ENCODE measurements at places on chromosomes 4 and X.

- DNase-seq = no peak
Observed at GRCh38 chr4:83753260-83753659, 217.4 kb downstream of the GPAT3 start.

DNA sequence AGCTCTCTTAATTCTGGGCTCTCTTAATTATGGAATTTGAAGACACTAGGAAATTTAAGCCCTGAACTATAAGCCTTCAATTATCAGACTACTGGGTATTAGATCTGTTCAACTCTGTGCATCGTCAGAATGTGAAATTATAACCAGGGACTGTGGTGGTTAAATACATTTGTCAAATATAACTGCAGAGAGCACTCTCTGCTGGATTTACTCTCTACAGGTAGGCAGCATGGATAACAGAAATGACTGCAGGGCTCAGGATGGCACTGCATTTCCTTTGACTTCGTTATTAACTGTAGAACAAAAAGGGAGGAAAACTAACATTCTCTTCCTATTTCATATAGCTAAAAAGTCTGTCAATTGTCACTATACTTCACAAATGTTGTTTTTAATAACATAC lies 310.1 kb upstream of the RASGEF1B start:
- DNase-seq = no peak

GRCh38 chrX:31039327-31039711 lies 32.5 kb downstream of the FTHL17 start:
- no peak for DNase-seq

GRCh38 chrX:100315566-100315965 lies 94.5 kb downstream of the PCDH19 start:
- DNase-seq = no peak

DNA sequence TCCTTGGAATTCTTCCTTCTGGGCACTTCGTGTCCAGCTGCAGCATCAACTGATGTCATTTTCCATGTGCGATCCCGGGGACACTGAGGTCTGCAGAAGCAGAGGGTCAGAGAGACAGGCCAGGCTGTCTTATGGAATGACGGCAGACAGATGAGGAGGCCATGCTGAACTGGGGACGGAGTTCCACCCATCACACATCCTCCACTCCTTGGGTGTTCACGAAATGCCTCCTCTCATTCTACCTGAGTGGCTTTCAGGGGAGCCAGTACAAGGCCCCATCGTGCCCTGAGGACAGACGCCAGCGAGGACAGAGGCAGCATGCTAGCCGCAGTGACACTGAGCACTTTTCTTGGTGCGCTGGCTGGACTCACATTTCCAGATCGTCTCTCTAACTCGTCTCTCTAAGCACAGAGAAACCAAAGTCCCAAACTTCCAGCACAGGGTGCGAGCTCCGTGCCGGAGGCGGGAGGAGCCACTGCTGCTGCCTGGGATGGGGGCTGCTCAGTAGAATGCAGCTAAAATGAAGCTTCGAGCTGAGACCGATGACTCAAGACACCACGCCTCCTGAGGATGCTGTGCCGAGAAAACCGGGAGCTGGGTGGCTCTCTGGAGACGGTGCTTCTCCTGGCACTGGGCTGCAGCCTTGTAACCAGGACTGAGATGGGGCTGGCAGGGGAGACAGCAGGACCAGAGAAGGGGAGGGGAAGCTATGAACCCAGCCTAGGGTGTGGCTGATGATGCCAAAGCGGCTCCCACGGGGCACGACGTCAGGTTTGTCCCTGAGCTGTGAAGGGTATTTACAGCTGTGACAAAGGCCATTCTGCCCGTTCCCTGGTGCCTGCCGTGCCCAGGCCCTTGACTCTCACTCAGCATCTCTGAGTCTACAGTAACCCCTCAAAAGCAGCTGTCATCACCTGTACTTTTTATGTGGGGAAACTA lies 8.2 kb downstream of the ABLIM2 start:
- DNase-seq = no peak

DNA sequence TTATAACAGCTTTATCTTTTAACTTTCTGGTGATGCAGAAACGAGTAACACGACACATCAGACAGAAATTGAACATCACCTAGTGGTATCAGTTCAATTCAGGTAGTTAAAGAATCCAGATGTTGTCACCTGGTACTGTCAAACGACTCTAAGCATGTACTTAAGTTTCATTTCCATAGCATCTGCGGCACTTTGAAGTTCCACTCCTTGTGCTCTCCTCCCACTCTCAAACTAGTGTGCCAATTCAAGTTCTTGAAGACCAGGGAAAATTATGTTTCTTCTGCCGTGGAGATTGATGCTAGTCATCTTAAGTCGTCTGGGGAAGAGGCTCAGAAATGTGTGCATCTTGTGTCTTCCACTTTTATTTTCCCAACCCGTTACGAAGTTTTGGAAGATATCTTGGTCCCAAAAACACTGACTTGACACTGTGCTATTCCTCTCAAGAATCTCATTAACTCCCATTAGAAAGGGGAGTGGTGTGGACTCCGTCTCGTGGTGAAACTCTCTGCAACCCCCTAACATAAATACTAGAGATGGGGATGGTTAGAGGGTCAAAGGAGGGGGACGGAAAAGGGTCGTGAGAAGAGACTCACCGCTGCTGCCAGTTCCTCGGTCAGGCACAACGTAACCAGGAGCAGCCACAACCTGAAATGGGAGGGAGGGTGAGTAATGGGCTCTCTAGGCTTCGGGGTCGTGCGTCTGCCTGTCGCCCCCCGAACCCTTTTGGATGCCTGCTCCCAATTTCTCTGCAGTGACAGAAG lies 693 bp downstream of the COL4A6 start:
- peak; percentile 13 for DNase-seq

DNA sequence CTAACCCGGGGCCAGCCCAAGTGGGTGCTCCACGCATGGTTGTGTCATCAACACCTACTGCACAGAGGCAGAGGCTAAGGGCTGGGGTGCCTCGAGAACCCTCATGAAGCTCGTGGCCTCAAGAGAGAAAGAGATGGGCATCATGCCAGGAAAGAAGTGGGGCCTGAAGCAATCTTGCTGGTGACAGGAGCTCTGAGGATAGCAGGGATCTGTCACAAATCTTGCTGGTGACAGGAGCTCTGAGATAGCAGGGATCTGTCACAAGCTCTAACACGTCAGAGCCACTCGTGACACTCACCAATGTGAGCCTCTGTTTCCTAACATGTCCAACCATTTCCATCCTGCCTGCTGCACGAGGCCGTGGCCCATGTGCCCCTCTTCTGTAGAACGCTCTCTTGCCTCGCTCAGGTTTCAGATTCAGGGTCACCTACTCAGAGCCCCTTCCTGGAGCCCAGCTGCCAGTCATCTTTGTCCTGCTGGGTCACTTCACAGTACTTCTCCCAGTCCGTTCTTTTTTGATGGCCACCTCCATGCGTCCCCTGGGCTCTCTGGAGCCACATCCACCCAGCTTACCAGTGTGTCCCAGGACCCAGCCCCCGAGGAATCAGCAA lies 21.1 kb downstream of the PNMA6E start:
- DNase-seq = no peak

- DNase-seq = no peak
Observed at GRCh38 chrX:8242431-8243020, 71.5 kb upstream of the VCX2 start.

DNA sequence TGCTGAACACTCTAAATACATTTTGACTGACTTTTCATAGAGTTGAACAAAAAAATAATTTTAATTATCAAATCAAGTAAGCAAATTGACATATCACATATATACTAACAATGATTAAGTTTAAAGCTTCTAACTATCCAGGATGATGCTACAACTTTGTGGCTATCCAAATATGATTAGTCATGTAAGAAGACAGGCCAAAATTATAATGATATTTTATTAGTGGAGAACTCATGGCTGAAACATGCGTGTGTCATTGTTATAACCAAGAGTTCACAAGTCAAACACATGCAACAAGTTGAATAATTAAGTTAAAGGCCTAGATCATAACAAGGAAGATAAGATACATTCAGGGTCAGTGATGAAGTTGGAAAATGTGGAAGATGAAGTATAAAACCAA lies 346.8 kb downstream of the FSTL5 start:
- DNase-seq = no peak

- no peak for DNase-seq
Observed at GRCh38 chr4:76570141-76570973, 135.3 kb downstream of the SHROOM3 start.

Data from femur (tissue), 1 donor.